Foreskin keratinocyte (primary cell): ENCODE measurements at places on chromosomes 2 and 18. TPM values are rescaled to one million over a fixed set of nuclear protein-coding genes. Genes with fewer than 3 reads are reported as not detected.

DNA sequence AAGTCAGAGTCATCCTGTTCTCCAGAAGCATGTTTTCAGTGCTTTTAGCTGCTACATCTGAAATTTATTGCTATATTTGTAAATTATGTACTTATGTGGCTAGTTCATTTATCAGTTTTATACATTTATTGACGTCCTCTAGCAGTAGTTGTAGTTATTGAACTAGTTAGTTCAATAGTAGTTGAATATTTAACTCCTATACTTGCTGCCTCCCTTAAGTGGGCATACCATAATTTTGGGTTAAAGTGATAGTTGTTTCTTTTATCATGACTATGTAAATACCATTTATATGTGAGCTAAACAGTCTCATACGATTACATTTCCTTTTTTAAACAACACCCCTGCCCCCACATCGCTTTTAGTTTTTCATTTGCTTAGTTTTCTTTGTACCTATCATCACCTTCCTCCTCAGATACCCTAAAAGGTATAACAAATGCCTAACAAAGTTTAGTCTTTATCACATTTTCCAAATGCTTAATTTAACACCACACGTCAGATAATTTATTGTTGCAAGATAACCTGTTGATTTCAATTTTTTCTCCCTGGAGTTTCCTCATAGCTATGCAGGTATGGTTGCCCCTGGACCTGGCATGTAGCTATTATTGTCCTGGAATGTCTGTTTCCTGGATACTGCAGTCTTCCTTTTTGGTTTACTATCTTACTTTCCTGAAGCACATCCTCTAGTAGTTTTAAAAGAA is 8.8 kb downstream of the MAP4K4 start:
- DNase-seq, result no peak

GRCh38 chr18:55998071-55998522 is 410.1 kb upstream of the TCF4 start:
- DNase-seq, result peak; percentile 26

G6PC2 gene
- total RNA-seq, result not detected in 2 replicates

DNA sequence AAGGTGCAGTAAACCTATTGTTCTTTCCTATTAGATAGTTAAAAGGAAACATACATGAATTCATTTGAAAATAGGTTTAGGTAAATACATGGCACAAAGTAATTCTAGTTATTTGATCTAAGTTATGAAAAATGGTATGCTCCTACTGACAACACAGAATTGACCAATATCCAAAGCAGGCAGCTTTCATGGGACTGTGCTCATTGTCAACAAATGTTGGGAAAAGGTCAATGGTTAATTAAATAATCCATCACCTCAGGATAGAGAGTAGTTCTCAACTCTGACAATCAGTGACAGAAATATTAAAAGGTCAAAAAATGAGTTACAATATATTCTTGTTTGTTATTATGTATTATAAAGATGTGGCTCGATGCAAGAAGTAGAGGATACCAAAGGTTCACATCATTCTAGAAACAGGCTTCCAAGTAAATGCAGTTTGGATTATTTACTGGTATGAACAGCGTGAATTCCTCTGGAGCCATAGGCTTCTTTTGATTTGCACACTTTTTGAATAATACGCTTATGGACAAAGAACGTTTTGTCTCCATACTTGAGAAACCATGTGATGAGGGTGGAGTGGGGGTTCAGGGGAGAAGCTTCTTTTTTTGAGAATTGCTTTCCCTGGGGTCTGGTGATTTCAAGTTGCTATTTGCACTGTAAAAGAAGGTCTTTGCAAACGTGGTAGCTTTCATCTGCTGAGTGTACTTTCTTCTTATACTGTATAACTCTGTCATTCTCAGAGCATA is 422.0 kb upstream of the ZEB2 start:
- no peak for DNase-seq

PLA2R1 gene
- 9.9 and 10.8 TPM in 2 replicates for total RNA-seq

AGXT gene
- total RNA-seq, result not detected in 2 replicates

DNA sequence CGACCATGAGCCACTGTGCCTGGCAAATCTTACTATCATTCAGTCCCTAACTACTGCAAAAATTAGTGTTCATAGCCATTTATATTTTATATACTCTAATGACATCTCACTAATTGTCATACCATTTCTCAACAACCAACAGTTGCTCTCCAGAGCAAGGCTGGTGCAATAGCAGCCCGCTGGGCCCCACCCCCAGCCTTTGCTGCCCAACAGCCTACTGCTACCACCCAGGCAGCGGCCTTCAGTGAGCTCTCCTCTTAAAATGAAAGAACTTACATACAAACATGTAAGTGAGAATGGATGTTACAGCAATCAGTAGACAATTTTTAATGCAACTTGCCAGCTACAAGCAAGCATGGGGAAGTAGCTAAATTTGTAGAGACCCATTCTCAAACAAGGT is 90.5 kb downstream of the HNRNPLL start:
- DNase-seq, result no peak

GRCh38 chr2:183250472-183250871 is 126.2 kb downstream of the NUP35 start:
- peak; percentile 47 for DNase-seq

- no peak for DNase-seq
These were observed 3.6 kb upstream of the ERFE start for GRCh38 chr2:238155051-238155760.

DNA sequence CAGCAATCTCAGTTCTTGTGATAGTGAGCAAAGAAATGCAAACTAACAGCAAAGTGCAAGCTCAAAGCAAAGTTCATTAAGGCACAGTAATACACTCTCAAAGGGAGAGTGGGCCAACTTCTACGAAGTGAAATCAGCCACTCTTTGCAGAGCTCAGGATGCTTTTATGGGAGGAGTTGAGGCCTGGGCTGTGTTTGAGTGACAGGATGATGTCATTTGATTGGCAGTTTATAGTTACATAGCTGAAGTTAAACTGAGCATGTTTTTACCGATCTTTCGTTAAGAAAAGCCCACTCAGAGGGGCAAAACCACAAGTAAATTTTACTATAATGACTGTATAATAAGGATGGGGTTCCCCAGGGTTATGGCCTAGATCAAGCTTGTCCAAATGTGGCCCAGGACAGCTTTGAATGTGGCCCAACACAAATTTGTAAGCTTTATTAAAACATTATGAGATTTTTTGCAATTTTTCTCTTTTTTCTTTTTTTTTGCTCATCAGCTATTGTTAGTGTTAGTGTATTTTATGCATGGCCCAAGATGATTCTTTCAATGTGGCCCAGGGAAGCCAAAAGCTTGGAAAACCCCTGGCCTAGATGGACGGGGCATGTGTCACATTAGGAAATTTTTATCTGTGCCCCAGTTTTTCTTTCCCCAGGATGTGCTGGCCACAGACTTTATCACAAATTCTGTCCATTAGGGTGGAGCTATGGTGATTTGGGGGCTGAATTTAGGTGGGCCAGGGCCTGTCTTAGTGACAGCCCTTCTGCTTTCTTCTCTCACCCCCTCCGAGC is 8.3 kb upstream of the DNAH7 start:
- no peak for DNase-seq

GRCh38 chr2:165202239-165202638 is 1.6 kb downstream of the SCN3A start:
- DNase-seq, result no peak

DNA sequence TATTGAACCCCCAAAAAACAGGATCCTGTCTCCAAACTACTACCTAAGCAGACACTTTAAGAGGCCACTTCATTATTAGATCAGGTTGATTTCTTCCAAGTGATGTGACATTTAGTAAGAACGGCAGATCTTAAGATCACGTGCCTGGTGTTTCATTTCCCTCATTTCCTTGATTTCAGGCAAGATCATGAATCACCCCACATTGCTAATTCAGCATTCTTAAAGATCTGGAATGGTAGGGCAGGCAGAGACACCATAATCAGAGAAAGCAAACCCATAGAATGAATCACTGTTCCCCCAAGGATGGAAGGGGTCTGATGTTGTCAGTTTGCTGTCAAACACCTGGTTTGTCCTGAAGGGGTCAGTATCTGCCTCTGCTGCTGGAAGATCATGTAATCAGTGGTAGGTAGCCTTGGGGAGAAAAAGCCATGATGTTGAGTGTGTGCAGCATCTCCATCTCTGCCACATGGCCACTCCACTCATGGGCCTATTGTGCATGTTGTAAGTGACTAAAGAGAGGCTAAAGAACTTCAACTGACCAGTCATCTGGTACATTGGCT is 133.9 kb downstream of the ARHGAP15 start:
- no peak for DNase-seq

- no peak for DNase-seq
These were observed 27.0 kb downstream of the TFPI start for GRCh38 chr2:187527262-187527661.

CROCC2 gene
- not detected in 2 replicates for total RNA-seq

NTSR2 gene
- not detected in 2 replicates for total RNA-seq

- no peak for DNase-seq
These were observed 63.1 kb upstream of the LYPD1 start for GRCh38 chr2:132733094-132733493.

GRCh38 chr2:164717000-164717803 is 95.9 kb upstream of the GRB14 start:
- no peak for DNase-seq

DNA sequence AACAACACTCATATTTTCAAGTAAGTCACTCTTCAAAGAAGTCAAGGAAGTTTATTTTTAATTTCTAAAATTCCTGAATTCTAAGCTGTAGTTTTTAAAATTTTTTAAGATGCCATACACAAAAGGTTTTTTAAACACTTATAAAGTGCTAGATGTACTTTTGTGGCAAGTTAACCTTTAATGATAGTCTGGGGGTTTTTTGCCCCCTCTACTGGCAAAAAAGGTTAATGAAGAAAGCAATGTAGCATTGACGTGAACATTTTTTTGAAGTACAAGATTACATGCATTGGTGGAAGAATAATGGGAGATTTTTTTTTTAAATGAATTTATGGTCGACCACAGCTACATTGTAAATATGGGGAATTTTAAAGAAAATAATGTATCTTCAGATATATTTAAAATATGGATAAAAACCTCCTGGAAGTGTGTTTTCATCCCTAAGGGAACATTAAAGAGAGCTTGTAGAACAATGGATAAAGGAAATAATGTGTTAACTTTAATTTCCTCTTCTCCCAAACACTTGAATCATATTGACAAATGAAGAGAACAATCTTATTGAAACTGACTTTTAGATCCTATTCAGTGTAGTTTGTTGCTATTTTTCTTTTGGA is 12.6 kb downstream of the ITPRID2 start:
- DNase-seq, result no peak

CAB39 gene
- total RNA-seq, result 179 and 191 TPM in 2 replicates

- peak; percentile 100 for DNase-seq
These were observed 61.3 kb downstream of the ALPK2 start for GRCh38 chr18:58567453-58568196.

DNA sequence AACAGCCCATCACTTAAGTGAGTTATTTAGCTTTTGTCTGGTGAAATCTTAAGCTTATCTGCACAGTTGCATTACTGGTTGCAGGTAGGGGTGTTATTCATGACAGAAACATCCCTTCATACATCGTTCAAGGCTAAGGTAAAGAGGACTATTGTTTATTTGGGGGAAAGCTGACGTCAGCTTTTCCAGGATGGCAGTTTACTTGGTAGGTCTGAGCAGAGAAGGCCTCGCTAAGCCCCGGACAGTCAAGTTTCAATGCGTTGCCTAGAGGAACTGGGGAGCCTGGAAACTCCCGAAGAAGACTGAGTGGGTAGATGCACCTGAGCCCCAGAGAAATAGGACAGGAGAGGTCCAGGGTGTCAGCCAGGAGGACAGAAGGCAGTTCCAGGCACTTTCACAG is 2.2 kb downstream of the RNU4ATAC start:
- DNase-seq, result peak; percentile 84

DNA sequence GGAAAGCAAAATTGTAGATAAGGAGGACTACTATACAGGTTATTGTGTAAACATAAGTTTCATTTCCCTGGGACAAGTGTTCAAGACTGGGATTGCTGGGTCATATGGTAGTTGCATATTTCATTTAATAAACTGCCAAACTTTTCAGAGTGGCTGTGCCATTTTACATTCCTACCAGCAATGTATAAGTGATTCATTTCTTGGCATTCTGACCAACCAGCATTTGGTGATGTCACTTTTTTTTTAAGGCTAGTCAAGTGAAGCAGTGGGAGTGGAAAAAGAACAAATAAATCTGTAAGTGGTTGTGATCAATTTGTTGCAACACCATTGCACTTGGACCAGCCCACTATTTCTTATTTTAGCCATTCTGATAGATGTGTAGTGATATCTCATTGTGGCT is 5.2 kb upstream of the CHCHD5 start:
- peak; percentile 75 for DNase-seq

GRCh38 chr2:216371721-216372702 is at the start of gene MARCHF4:
TSS of gene MARCHF4 (minus strand) at chr2:216372483. CDS start at chr2:216370260, 2,223 bp downstream.
- DNase-seq, result peak; percentile 78

DNA sequence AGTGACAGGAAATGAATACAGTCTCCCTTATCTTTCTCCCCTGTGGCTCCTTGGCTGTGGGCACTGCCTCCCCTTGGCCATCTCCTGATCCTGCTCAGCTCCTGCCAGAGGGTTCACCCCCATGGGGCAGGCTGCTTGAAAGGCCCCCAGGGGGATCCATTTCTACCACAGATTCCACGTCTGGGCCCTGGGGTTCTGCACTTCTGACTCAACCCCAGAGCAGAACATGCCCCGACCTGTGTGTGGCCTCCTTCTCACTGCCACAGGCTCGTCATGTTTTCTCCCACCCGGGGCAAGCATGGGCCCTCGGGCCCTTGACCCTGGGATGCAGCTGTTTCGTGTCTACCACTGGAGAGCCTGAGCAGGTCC is 122.2 kb downstream of the ACKR3 start:
- peak; percentile 79 for DNase-seq

DNA sequence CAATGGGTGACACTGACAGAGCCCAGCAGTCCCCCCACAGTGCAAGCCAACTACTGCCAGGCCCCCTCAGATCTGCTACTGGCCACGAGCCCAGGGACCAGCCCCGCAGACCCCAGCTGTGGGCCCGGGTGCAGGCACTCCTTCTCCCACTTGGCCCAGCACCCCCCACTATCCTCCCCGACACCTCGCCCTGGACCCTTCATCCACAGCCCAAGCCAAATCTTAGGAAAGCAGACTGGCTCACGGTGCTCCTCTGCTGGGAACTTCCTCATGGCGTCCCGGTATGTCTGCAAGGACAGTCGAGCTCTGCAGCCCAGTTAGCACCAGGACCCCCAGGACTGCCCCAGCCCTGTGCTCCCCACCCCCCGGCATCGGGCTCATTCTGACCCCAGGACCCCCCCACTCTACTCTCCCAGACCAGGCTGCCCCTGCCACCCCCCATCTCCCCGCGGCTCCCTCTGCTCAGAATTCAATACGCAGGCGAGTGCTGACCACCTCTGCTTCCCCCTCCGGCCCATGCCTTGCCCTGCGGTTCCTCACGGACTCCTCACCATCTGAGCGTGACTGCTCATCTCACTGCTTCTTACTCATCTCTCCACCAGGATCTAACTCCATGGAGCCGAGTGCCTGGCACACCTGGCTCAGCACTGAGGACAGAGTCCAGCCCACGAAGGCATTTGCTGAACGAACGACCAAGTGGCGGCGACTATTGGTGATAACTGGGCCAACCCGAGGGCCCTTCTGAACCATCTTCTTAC is 85.7 kb downstream of the PXDN start:
- no peak for DNase-seq

SEMA4F gene
- total RNA-seq, result 11.9 and 12.1 TPM in 2 replicates

- no peak for DNase-seq
These were observed 145.8 kb upstream of the MGAT5 start for GRCh38 chr2:134108113-134108512.

GRCh38 chr2:226048611-226049010 is 649.1 kb downstream of the NYAP2 start:
- peak; percentile 56 for DNase-seq

GRCh38 chr2:61045226-61045625 is 20.4 kb upstream of the SANBR start:
- no peak for DNase-seq

SERPINB4 gene
- total RNA-seq, result 0.07 TPM in 1 of 2 replicates, not detected in the other
